ENCODE measurements at places on chromosomes 5 and 9.

GRCh38 chr5:173455599-173455957 is 127.4 kb upstream of the STC2 start:
- no peak for DNase-seq

DNA sequence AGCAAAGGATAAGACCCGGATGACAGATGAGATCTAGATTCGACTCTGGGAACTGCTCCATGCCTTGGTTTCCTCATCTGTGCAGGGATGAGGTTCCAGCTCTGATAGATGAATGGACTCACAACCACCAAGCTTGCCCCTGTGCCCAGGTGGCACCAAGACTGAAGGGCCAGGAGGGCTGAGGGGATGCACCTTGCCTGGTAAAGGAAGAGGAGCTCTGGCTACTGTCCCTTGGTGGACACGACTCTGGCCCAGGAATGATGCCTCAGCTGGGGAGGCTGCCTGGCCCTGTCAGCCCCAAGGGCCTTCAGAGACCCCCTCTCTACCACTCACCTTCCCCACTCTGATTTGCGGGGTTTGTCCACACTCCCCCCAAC is 24.9 kb upstream of the ANXA6 start:
- DNase-seq = no peak

DNA sequence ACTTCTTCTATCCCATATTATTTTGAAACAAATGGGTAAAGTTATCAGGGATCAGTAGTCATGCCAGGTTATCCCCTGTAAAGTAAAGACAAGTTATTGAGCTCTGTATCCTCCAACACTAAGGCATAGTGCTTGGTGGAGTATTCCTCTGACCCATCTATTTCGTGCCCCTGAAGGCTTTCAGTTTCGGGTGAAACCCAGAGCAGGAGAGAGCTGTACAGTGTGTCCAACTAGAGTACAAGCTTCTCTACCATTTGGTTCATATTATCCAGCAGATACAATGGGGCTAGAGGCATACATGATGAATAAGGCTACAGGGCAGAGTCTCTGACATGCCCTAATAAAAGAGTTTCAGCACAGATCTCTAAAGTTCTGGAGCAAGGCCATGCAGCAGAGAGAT is 3.2 kb upstream of the SLC22A4 start:
- DNase-seq = no peak

- DNase-seq = no peak
Observed at GRCh38 chr5:93153461-93153860, 427.6 kb downstream of the NR2F1-AS1 start.

- DNase-seq = no peak
Observed at GRCh38 chr5:106959387-106959786, 711.4 kb downstream of the EFNA5 start.

- DNase-seq = no peak
Observed at GRCh38 chr5:10661401-10661800, 97.5 kb downstream of the ANKRD33B start.

- no peak for DNase-seq
Observed at GRCh38 chr9:110078604-110079003, 129.4 kb downstream of the C9orf152 start.

DNA sequence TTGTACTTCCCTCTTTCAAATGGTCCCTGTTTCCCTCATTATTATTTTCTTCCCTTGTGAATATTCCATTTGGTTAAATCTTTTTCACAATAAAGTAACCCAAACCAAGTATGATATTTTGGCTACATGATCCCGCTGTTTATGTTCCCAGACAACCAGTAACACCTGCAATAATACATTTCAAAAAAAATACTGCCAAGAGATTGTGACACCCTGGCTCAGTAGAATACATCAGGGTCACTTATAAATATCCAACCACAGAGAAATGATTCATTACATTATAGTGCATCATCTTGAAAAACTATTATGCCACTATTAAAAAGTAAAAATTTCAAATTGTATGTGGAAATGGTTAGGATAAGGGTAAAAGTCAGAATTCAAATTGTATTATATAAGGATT is 7.2 kb upstream of the OXCT1 start:
- DNase-seq = no peak

DNA sequence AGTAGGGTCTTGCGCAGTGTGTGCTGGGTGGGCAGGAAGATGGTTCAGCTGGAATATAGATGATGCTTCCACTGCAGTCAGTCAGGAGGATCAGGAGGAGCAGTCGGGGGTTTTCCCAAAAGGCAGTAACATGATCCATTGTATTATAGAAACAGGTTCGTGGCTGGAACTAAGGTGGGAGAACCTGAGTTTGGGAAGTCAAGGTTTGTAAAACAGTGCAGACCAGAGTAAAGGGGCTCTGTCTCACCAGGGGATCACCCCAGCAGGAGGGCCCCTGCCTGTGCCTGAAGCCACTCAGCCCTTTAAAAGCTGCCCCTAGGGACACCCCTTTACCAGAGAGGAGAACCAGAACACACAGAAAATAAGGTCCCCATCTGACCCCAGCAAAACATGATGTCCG is 213.4 kb downstream of the AUH start:
- DNase-seq = no peak

GRCh38 chr5:78269088-78269703 is 25.3 kb downstream of the AP3B1 start:
- DNase-seq = no peak

- no peak for DNase-seq
Observed at GRCh38 chr5:132385326-132386105, 16.0 kb downstream of the SLC22A5 start.

DNA sequence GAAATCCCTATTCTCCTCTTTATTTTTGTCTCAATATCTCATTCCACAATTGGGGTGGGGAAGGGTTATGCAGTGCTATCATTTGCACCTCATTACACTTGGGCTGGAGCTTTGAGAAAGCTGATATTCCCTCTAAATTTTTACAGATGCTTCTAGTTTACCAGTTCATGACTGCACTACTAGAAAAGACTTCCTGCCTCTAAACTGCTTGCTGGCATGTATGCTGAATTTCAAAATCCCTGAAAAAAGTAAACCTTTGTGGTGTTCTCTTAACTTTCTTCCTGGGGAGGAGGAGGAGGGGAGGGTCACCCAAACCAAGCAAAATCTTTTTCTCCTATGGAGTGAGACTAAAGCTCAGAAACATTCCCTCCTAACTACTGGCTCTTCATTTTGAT is 45.1 kb downstream of the BNC2 start:
- DNase-seq = no peak

DNA sequence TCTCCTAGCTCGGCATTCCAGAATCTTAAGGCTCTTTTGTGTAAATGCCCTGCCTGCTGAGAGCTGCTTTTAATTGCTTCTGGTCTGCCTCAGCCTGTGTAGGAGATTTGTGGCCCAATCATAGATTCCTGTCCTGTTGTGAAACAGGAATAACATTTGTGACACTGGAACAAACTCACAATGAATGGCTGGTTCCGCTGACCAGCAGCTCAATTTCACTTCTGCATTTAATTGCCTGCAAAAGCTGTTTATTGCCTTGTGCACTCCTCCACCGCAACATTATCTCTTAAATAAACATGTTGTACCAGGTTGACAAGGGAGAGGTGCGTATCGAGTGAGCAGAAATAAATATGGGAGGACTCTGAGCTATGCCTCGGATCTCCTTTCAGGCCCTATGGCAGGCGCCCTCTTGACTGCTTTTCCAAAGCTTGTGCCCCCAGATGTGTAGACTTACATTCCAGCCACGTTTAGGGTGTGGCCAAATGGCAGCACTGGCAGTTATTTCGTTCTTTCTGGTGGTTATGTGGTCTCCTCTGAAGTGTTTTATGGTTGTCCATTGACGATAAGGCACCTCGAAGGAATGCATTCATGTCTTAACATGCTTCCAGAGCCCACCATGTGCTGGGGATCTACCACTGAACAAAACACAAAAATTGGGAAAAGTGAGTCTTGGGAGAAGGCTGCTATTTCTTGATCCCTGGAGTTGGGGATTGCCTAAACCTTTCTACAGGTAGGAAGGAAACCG is 58.1 kb downstream of the DMRT1 start:
- peak; percentile 12 for DNase-seq

DNA sequence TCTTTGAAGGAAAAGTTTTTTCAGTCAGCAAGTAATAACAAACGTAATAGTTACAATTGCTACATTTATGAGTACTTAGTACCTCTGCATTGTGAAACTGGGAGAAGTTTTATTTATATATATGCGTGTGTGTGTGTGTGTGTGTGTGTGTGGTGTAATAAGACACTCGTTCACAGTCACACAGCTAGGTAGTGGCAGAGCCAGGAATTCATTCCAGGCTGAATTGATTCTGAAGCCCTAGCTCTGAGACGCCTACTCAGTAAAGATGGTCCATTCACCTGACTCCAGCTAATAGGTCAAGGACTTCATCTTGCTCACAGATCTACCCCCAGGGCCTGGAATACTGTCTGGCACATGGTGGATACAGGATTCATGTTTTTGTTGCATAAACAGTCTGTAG is 13.6 kb upstream of the CAST start:
- no peak for DNase-seq

DNA sequence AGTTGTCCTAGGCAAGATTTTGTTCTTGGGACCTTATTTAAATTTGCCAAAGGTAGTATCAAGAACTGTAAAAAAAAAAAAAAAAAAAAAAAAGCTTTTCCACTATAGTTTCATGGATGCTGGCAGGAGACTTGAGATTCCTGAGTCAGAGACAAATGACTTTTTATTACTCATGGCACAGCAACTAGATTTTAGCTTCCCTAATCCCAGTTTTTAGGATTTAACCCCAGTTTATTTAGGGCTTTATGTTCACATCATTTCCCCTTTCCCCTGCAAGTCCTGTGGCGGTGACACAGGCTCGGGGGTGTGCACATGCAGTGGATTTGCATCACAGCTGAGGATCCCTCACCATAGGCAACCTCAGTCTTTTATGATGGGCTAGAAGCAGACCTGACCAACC is 144.9 kb downstream of the GOLPH3 start:
- no peak for DNase-seq

DNA sequence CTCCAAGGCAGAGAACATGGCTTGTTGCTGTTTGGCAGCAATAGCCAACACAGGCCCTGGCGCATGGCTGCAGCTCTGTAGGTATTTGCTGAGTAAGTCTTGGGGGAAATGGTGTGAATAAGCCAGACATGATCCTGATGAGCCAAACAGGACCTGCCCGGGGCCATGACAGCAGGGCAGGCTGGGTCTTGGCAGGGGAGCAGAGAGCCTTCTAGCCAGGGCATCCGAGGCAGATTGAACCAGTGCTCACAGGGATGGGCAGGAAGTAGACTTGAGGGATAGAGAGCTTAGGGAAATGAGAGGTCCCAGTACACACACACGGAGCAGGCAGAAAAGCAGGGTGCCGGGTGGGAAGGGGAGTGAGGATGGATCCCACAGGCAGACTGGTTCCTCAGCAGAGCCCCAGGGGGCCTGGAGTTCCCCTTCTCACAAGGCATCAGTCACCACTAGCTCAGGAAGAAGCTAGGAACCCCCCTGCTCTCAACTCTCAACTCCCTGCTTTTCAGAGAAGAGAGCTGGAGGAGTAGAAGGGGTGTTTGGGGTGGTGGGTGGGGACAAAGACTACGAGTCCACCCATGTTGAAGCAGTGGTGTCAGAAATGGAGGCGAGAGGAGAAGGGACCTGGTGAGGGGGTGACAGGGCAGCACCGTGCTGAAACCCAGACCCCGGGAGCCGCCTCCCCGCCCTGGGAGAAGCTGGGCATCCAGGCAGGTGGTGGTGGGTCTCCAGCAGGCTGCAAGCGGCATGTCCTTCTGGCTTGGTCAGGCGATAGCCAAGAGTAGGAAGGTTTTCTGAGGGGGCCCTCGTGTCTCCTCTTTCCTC is 111.1 kb downstream of the RGS3 start:
- no peak for DNase-seq

GRCh38 chr5:122500245-122501088 is 188.4 kb downstream of the SNCAIP start:
- DNase-seq = no peak

GRCh38 chr5:172494630-172495505 is 40.5 kb upstream of the SH3PXD2B start:
- DNase-seq = no peak

DNA sequence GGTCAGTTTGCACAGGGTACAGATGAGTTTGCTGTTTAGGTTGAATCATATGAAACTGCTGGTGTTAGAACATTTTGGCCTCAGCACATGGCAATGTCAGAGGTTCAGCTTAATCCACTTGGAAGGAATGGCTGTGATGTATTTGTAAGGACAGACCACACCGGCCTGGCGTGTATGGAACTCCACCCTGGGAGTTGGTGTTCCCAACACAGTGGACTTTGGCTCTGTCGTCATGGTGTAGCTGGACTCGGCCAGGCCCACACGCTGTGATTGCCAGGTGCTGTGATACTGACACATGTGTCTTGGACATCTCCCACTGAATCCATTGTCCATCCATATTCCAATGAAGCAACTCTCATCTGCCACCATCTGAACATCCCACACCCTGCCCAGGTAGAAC is 90.3 kb downstream of the ZNF618 start:
- DNase-seq = no peak

GRCh38 chr5:176916337-176916736 is 17.2 kb upstream of the HK3 start:
- DNase-seq = no peak

- DNase-seq = no peak
Observed at GRCh38 chr5:21739096-21739495, 1114.0 kb downstream of the CDH12 start.

DNA sequence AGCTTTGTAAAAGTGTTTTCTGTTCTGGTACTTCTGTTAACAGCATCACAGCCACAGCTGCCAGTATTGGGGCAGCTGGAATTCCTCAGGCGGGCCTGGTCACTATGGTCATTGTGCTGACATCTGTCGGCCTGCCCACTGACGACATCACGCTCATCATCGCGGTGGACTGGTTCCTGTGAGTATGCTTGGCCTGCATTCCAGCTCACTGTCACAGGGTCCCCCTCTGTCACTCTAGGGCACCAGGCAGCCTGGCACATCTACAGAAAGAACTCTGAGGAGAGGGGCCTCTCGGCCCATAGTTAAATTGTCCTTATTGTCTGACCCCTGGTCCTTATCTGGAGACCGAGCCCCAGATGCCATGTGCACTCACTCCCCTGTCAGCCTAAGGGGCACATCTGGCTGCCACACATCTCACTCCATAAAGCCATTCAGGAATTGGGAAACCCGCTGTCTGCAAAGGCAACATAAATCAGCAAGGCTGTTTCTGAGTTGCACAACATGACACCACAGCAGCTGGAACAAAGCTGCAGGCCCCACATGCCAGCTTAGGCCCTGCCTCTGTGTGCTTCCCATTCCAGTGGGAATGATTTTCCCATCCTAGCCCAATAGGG is 77.5 kb downstream of the SLC1A3 start:
- no peak for DNase-seq

GRCh38 chr9:21935631-21936030 is 58.6 kb downstream of the CDKN2A start:
- DNase-seq = no peak

- DNase-seq = no peak
Observed at GRCh38 chr5:153551537-153552079, 61.1 kb downstream of the GRIA1 start.

GRCh38 chr5:83538786-83539462 is 67.4 kb downstream of the VCAN start:
- no peak for DNase-seq

- no peak for DNase-seq
Observed at GRCh38 chr9:4386819-4387218, 87.0 kb upstream of the GLIS3 start.

GRCh38 chr5:67222243-67223025 is 25.8 kb upstream of the CD180 start:
- DNase-seq = no peak

Data from GM12891 (cell line).